GM12864 (cell line): ENCODE measurements at places on chromosomes 2 and 18.

- DNase-seq = no peak
These were observed 194.1 kb downstream of the PRKCE start for GRCh38 chr2:45845566-45845965.

DNA sequence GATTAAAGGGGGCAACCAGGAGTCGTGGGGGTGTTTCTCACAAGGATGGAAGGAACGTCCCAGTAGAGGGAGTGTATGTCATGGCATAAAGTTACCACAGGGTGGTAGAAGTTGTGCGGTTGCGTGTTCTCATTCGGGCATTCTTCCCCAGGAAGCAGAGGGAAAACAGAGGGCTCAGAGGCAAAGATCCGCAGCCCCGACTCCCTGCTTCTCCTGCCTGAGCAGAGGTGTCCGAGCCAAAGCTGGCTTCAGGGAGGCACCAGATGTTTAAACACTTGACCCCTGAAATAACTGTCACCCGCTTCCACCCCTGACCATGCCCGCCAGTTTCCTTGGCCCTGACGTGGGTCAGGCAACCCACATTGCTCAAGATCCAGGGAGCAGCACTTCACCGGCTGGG, 83.7 kb downstream of the EN1 start:
- no peak for DNase-seq

- DNase-seq = no peak
These were observed at the start of gene GPR55 for GRCh38 chr2:230924470-230925341. Gene GPR55 (minus strand): TSS chr2:230925242. CDS start chr2:230910962, 14,280 bp downstream.

- DNase-seq = peak; percentile 77
These were observed 70.4 kb downstream of the RHBDD1 start for GRCh38 chr2:226906163-226906693.

DNA sequence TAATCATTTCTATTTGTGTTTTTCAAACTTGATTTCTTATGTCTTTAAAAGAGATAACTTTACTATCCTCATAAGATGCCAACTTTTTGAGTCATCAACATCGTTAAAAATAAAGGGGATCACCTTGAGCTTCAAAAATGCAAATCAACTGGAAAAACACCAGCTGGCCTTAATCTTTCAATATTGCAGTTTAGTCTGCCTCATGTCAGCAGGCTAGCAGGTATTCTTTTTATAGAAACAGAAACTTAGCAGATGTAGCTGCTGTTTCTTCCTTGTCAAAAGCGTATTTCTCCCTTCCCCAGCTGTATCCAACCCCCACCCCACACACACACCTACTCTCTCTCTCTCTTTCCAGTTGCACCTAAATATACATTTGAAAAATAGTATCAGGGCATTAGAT, 154.1 kb upstream of the ZNF804A start:
- DNase-seq = peak; percentile 72

GRCh38 chr18:9249254-9249653, 85.3 kb upstream of the TWSG1 start:
- DNase-seq = no peak

- DNase-seq = no peak
These were observed 186.1 kb upstream of the RAB12 start for GRCh38 chr18:8423051-8423557.

- no peak for DNase-seq
These were observed 288.0 kb downstream of the TDRD15 start for GRCh38 chr2:21411741-21412140.
